ENCODE measurements at places on chromosomes 3 and 15.
A peak's percentile ranks its signal among the peaks of the same experiment; 100 is the strongest.

DNA sequence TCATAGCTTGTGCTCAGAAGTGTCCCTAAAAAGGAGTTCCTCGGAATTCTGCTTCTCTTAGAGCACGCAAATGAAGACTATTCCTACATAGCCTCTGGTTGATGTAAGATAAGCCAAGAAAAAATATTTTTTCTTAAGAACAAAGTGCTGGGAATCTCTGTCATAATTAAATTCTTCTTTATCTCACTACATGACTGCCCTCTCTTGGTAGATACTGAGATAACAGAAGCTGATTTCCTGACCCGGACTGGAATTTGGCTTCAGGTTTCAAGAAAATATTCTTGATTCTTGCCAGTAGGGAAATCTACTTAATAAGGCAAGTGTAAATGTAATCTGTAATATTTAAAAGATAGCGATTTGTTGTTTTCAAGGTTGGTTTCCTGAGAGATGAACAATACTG lies 31.3 kb upstream of the SETMAR start:
- peak; percentile 42 for DNase-seq

DNA sequence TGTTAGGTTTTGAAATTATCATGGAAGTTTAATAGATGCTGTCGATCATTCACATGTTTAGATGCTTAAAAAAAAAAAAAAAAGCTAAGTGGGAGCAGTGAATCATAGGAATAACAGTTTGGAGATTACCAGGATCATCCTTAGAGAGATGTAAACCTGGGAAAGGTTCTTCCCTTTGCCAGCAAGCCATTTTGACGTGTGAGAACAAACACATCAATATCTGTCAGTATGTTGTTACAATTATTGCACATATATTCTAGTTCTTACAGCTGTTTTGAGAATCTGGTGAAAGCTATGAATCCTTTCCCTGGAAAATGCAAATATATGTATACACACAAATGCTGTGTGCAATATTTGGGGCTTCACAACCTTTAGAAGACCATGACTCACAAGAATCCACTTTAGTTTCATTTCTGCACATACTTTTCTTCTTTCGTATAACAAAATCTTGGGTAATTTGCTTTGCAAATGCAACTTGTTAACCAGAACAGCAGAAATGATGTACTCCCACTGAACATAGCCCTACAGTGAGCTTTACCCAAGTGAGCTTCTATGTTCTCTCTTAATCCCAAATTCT lies 12.0 kb downstream of the NFKBIZ start:
- no peak for DNase-seq

GRCh38 chr15:70271422-70272088 lies 173.8 kb upstream of the TLE3 start:
- peak; percentile 96 for DNase-seq

GRCh38 chr3:177358977-177359592 lies 161.8 kb upstream of the TBL1XR1 start:
- DNase-seq, result peak; percentile 42

DNA sequence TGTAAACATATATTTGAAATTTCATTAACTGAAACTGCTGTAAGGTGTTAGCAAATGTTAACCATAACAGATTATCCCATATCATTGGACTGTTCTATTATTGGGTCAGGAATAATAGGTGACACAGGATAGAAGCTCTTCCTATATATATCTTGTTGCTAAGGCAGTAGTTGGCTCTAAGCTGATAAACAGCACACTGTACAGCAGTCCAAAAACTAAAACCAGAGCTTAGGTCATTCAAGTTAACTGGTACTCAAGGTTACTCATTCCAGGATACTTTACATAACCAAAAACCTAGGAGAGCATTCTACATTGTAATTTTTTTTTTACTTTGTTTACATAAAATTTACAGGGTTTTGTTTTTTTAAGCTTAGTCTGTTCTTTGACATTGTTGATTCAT lies 8.9 kb downstream of the DNAJC19 start:
- peak; percentile 1 for DNase-seq

GRCh38 chr3:173690542-173691180 lies 293.1 kb downstream of the NLGN1 start:
- DNase-seq, result no peak

GRCh38 chr3:29164825-29165224 lies 116.0 kb upstream of the RBMS3 start:
- no peak for DNase-seq

DNA sequence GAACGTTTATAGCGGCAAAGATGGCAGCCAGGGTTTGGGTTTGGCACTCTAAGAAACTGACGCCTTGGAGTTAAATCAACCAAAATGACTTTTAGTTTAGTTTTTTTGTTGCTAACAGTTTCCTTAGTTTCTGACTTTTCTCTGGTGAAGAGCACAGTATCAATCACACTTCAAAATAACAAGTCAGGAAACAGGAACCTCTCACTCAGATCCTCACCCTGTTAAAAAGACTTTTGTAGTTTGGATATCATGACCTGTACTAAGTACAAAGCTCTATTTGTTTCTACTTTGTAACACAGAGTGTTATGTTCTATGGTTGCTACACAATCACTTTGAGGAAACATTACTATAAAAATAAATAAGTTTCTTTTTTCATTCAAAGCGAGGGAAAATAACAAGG lies 51.1 kb downstream of the ATP10A start:
- no peak for DNase-seq

DNA sequence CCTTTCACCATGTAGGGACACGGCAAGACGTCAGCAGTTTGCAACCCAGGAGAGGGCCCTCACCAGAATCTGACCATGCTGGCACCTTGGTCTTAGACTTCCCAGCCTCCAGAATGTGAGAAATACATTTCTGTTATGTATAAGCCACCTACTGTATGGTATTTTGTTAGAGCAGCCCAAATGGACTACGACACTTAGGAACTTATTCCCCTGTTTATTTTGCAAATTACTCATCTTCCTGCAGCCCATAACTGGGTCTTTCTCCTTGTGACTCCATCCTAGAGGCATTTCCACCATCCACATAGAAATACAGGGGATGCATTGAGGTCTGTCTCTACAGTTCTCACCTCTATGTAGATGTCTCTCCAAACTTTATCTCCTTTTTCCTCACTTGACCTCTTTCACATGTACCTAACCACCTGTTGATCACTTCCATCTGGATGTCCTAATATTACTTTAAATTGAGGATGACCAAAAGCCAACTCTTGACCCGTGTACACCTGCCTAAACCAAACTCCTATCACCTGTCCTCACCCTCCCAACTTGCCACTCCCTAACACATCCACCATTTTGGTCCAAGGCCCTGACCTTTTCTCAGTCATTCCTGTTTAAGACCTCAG lies 406.0 kb upstream of the WNT5A start:
- peak; percentile 69 for DNase-seq

GRCh38 chr3:161914703-161915417 lies 418.3 kb downstream of the OTOL1 start:
- DNase-seq, result peak; percentile 77

GRCh38 chr15:66750609-66751008 lies 48.6 kb downstream of the SMAD6 start:
- DNase-seq, result no peak

Data from fibroblast of skin of scalp (primary cell).